CD4-positive, alpha-beta T cell treated with Interleukin-15 for 4 hours (primary cell): ENCODE measurements at places on chromosomes 2 and 18.
A peak's percentile ranks its signal among the peaks of the same experiment; 100 is the strongest.

DNA sequence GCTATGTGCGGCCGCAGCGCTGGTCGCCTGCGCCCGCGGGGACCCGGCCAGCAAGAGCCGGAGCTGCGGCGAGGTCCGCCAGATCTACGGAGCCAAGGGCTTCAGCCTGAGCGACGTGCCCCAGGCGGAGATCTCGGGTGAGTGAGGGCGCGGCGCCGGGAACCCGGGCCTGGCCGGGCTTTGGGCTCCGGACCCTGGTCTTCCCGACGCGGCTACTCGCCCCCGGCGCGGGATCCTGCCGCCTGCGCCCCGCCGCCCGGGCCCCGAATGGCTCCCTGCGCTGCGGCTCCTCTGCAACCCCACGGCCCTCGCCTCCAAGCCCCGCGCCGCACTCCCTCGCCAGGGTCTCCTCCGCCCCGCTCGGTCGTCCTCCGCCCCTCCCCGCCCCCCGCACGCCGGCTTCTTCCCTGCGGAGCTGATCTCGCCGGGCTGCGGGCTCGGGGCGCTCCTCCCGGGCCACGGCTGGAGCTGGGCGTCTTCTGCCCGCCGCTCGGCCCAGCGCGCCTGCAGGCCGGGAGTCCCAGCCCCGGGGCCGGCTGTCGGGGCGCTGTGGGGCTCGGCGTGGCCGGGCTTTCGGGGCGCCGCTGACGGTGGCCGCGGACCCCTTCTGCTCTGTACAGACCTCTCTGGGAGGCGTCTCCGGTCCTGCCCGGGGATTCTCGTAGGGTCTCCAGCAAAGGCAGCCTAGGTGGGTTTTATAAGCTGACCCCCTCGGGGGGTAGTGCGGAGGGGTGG is 652 bp downstream of the GPC1 start:
- no peak for DNase-seq

DNA sequence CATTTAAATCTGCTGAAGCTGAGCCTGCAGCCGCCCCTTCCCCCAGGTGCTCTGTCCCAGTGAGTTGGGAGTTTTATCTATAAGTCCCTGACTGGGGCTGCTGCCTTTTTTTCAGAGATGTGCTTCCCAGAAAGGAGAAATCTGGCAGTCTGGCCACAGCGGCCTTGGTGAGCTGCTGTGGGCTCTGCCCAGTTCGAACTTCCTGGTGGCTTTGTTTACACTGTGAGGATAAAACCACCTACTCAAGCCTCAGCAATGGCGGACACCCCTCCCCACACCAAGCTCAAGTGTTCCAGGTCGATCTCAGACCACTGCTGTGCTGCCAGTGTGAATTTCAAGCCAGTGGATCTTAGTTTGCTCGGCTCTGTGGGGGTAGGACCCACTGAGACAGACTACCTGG is 97.3 kb downstream of the ACAA2 start:
- DNase-seq: no peak

GRCh38 chr2:37707393-37707792 is 36.0 kb upstream of the CDC42EP3 start:
- no peak for DNase-seq

DNA sequence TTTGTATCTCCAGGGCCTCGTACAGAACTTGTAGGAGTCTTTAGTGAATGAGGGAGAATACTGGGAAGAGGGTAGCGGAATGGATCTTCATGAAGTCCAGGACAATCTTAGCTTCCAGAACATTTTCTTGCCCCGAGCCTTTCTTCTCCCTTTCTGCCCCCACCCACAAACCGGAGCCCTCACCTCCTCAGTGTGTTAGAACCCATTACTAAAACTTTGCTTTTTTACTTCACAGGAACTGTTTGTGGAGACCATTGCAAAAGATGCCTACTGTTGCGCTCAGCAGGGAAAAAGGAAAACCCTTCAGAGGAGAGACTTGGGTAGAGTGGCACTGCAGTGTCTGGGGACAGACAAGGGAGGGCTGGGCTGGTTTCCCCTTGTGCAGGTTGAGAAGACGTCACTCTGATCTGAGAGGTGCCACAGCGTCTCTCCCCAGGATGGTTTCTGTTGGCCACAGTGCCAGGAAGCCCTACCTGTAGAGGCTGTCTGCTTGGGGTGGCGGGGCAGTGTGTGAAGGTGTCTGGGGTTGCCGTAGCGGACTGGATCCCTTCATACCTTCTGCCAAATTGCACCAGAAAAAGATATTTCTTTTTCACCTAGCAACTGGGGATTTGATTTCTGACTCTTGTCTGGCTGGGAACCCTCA is 786 bp downstream of the POLE4 start:
- DNase-seq: no peak

DNA sequence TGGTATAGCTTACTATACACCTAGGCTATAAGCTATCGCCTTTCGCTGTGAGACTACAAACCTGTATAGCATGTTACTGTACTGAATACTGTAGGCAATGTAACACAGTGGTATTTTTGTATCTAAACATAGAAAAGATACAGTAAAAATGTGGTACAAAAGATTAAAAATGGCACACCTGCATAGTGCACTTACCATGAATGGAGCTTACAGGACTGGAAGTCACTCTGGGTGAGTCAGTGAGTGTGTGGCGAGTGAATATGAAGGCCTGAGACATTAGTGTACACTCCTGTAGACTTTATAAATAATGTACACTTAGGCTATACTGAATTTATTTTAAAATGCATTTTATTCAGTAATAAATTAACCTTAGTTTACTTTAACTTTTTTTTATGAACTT is 258.2 kb upstream of the SP5 start:
- DNase-seq: no peak

- no peak for DNase-seq
Observed at GRCh38 chr2:100192825-100193224, 50.4 kb upstream of the AFF3 start.

DNA sequence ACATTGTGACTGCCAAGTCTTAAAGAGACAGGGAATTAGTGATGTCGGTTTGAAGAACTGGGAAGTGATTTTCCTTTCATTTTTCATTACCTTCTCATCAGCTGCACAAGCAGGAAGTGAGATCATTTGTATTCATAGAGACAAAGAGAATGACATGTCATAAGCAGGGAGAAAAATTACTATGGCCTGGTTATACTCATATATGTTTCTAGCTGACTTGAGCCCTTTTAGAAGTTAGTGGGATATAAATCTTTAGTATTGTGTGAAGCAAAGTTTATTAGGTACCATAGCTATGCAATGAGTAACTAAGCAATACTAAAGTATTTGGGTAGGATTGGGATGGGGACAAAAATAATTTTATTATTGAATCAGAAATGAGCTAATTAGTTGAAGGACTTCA is 284.1 kb downstream of the PID1 start:
- DNase-seq: no peak

DNA sequence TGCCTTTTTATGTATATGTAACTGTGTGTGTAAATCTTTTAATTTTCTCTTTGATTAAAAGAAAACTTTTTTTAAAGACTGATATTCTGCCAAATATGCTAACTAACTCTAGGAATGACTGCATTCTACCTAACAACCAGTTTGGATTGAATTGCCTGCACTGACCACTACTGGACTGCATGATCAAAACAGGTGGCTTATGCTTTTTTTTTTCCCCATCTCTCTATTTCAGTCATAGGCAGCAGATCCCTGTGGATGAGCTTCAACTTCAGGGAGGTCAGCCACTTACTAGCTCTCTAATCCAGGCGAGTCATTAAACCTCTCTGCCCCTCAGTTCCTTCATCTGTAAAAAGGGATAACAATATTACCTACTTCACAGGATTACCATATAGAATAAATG is 138.6 kb upstream of the SERTAD2 start:
- DNase-seq: no peak

- DNase-seq: no peak
Observed at GRCh38 chr2:109402180-109402579, 211.6 kb downstream of the SEPTIN10 start.

DNA sequence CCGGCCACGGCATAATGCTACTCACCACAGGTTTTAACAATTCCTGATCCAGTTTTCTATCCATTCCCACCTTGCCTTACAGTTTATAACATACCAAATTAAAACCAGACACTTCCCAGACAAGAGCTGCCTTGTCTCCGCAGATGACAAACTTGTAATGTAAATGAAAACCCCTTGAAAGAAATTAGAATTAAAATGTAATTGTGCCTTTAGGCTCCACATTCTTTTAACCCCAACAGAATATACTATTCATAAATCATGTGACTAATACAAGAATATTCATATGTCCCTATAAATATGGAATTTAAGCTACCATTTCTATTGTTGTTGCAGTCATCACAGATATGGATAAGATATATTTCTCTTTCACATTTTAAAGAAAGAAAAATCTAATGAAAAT is 69.9 kb upstream of the ZBTB14 start:
- DNase-seq: no peak

- DNase-seq: no peak
Observed at GRCh38 chr2:238162846-238163441, 4.2 kb downstream of the ERFE start.

DNA sequence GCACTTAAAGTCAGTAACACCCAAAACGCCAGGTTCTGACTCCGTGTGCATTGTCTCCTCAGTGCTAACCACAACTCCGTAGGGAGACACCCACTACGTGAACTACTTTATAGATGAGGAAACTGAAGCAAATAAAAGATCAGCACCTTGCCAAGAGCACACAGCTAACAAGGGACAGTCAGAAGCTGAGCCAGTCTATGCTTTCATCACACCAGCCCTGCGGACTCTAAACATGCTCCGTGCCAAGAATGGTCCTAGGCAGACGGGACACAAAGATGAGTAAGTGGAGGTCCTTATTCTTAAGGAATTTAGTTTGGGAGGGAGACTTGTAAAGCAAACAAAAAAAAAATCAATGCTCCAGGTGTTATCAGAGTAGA is 9.6 kb downstream of the MBOAT2 start:
- DNase-seq: no peak

DNA sequence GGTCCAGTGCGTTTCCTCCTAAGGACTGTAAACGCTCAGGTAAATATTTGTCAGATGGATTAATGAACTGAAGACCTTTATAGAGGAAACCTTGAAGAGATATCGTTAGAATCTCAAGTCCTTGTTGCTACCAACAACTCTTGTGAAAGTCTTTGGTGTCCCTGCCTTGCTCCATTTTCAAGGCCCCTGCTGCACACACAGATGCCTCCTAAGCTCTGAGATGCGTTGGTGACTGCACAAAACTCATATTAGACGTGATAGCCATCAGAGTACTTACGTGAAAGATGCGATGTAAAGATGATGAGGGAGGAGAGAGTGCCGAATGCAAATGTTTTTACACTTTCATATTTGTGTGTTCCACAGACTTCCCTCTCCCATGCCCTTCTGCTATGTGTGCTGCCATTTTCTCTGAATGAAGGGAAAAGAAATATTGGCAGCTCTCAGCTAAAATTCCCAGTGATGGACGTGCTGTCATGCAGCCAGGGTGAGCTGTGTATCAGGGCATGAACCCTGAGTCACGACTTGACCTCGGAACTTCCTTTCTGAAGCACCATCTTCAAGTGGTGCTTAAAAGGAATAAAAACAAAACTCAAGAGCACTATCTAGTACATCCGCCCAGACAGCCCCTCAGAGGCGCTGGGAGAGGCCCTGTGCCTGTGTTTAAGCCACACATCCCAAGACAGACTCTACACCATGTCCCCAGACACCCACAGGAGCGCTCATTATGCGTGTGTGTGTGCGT is 117.4 kb downstream of the FAM210A start:
- DNase-seq: peak; percentile 49

DNA sequence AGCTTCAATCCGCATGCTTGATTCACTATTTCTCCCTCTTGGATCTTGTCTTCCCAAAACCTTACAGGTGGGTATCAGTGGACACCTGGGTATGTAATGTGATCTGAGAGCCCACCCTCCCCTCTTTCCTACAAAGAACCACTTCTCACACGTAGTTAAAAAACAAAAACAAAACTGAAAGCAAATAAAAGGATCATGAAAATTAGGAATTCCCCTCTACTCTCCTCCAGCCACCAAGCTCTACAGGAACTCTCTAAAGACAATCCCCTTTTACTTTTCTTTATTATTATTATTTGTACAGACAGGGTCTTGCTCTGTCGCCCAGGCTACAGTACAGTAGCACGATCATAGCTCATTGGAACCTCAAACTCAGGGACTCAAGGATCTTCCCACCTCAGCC is 40.8 kb upstream of the MYO1B start:
- peak; percentile 20 for DNase-seq

DNA sequence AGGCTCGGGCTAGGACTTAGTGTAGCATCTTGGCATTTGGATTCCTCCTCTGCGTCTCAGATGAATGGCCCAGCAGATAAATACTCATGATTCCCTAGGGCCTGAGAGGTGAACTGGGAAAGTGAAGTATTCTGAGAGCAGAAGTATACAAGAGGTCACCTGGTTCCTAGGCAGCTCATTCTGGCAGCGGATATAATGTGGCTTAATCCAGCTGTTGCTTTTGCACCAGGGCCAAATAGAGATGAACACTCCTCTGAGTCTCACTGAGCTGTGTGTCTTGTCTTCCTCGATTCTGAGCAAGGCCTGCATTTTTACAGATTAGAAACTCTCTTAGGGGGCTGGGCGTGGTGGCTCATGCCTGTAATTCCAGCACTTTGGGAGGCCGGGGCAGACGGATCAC is 196.1 kb downstream of the SLC4A3 start:
- no peak for DNase-seq

GRCh38 chr2:143311426-143311825 is 182.2 kb downstream of the ARHGAP15 start:
- no peak for DNase-seq

GRCh38 chr2:125471963-125472362 is 1184.0 kb upstream of the GYPC start:
- no peak for DNase-seq

DNA sequence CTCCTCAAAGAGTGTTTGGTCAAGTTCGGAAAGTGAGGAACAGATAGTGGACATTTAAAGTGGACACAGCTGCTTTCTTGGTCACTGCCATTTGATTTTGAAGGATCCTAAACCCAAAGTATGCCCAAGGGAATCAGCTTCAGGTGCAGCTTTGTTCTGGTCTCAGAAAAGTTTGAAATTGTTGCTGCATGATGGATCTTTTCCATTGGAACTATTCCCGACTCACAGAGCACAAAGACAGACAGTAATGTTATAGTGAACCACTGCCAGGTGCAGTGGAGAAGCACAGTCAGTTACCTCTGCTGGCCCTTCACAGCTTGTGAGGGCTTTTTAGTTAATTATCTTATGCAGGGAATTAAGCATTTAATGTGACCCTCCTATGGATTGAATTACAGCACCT is 301.7 kb downstream of the PHLPP1 start:
- DNase-seq: no peak

GRCh38 chr2:773256-774160 is 96.3 kb upstream of the TMEM18 start:
- DNase-seq: no peak
